Activated CD8-positive, alpha-beta T cell treated with anti-CD3 and anti-CD28 coated beads for 36 hours (primary cell): ENCODE measurements at places on chromosomes 13 and 19. TPM values are rescaled to one million over a fixed set of nuclear protein-coding genes. Genes with fewer than 3 reads are reported as not detected.

Gene SLC25A41
- not detected for total RNA-seq

Gene PSG3
- total RNA-seq, result not detected

Gene CEACAM8
- total RNA-seq, result not detected

Gene INSL3
- total RNA-seq, result 5.9 TPM

Gene CYP4F2
- 0.18 TPM for total RNA-seq

Gene SBK2
- not detected for total RNA-seq

Gene USHBP1
- total RNA-seq, result not detected

Gene PDE4A
- total RNA-seq, result 25.5 TPM

Gene CFAP97D2
- not detected for total RNA-seq

Gene INTS6
- 54.5 TPM for total RNA-seq

Gene RNF225
- 1.1 TPM for total RNA-seq

Gene FPR3
- not detected for total RNA-seq

Gene CCDC194
- total RNA-seq, result 1.3 TPM

Gene LRRC8E
- total RNA-seq, result not detected

Gene POSTN
- not detected for total RNA-seq

Gene POGLUT2
- 3.4 TPM for total RNA-seq

GRCh38 chr13:37345869-37346268 lies 240.4 kb upstream of the CSNK1A1L start:
- DNase-seq, result no peak

DNA sequence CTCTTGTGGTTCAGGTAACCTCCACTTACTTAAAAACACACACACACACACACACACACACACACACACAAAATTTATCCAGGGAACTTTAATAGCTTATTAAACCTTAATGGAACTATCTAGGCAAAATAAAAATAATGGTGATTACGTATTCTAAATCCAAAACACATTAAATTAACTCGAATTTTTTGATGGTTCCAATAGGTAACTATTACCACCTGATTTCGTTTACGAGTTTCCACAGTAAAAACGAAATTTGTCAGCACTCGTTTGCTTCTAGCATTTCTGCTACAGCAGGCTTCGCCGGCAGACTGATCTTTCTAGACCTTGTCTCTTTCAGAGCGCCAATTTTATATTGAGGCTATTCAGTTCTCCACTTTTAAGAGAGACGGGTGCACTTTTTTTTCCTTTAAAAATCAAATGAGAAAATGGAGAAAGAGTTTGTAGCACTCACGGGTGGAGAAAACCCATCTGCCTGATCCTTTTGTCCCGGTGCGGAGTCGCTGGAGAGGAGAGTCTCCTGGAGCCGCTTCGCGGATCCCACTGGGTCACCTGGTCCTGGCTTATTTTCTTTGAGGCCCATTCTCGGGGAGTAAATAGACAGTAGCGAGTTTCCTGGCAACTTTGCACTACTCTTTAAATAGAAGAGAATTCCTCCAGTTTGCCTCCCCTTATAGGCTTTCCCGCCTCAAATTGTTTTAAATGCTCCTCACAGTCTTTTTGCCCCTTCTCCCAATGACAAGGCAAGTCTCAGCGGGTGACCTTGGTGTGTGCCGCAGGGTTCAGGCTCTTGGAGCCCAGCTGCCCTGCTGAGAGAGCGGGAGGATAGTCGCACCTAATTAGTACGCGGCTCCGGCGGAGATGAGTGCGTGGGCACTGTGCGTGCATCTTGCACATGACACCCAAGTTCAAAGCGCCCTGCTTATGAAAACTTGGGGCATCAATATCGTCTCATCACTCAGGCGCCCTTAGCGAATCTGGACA lies 117.0 kb downstream of the KCNRG start:
- peak; percentile 51 for DNase-seq

- no peak for DNase-seq
Measured at GRCh38 chr13:78239714-78240113, 321.1 kb upstream of the EDNRB start.

DNA sequence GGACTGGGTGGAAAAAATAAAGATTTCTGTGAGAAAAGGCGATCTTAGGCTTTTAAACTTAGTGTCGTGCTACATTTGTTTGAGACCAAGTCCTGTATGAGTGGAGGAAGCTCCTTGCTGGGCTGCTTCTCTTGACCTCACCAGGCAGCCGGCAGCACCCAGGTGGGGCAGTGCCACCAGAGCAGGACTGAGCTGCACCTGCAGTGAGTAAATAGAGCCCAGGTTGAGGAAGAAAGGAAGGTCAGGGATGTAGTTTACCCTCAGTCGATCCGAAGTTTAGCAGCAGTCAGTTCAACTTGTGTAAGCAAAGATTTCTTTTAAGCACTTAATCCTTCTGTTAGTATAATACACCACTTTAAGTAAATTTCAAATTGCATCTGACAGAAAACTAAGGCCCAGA lies 13.6 kb downstream of the HNRNPM start:
- no peak for DNase-seq

DNA sequence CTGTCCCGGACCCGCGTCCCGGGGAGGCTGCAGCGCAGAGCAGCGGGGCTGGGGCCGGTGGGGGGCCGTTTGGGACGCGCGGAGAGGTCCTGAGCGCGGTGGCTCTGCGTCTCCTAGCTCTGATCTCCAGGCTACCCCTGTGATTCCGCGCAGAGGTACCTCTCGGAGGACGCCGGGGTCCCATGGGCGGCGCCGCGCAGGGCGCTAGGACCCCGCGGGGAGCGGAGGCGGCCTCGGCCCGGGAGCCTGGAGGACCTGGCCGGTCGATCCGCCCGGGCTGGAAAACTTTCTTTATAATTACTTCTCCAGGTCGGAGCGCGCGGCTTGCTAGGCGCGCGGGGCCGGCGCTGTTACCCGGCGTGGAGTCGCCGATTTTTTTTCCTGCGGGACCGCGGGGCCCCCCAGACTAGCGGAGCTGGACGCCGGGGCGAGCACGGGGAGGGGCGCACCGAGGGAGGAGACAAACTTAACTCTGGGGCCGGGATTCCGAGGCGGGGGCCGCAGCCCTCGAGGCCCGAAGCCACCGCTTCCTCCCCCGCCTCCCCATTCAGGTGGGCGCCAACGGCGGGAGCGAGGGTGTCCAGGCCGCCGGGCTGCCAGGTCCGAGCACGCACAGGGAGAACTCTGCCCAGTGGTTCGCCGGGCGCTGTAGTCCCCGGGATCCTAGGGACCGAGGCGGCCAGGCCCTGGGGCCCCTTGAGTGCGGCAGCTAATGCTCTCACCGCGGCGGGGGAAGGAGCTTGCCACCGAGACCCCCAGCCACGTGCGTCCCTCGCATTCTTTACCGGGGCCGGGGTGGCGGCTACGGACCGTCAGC lies 848 bp upstream of the CEBPA start:
- DNase-seq, result peak; percentile 30

- no peak for DNase-seq
Measured at GRCh38 chr13:97490702-97491307, 56.8 kb downstream of the RAP2A start.

- DNase-seq, result no peak
Measured at GRCh38 chr13:67259208-67259607, 29.1 kb upstream of the PCDH9 start.

- DNase-seq, result peak; percentile 71
Measured at GRCh38 chr19:6412447-6413091, 12.0 kb downstream of the KHSRP start.

- no peak for DNase-seq
Measured at GRCh38 chr19:4776436-4777211, 14.9 kb upstream of the FEM1A start.

GRCh38 chr19:42442833-42443232 lies at the start of gene CXCL17:
Gene CXCL17 (minus strand): TSS chr19:42442946. CDS start chr19:42442832, 114 bp downstream.
- no peak for DNase-seq

DNA sequence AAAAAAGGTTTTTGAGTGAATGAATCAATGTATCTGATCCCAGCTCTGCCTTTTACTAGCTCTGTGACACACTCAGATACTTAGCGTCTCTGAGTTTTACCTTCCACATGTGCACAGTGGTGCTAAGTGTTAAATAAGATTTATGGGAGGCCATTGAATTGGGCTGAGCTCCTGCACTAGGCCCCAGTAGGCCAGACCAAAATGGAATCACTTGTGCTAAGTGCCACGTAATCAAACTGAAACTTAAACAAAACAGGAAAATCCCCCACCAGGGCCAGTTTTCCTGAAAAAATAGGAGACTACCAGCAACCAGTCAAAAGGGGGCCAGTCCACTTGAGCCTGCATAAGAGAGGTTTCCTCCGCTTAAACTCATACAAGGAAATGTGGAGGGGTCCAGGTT lies 40.9 kb downstream of the GJA3 start:
- DNase-seq, result no peak

- DNase-seq, result peak; percentile 69
Measured at GRCh38 chr19:29724102-29724641, 9.1 kb upstream of the C19orf12 start.

DNA sequence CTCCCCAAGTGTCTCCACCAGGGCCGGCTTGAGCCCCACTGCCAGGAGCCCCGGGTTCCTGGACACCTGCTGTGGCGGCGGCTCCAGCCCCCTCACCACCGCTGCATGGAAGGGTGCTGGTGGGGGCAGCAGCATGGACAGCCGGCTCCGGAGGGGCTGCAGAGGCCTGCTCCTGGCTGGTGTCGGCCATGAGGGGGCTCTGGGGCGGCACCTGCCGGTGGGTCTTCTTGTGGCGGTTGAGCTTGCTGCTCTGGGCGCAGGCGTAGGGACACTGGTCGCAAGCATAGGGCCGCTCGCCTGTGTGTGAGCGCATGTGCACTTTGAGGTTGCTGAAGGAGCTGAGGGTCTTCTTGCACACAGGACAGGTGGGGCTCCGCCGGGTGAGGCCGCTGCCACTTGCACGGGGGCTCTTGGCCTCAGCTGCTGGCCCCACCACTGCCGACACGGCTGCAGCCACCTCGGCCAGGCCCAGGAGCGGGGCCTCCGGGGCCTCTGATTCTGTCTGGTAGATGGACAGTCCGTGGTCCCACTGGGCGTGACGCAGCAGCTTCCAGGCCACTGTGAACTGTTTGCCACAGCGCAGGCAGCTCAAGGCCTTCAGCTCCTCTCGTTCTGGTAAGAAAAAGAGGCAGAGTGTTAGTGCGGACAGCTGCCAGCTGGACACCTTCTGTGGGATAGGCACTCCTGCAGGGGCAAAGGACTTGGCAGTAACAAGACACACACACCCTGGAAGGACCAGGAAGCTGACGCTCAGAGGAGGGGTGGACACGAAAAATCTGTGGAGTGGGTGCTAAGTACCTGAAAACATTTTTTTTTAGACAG lies 4.1 kb downstream of the ZNF296 start:
- DNase-seq, result no peak

DNA sequence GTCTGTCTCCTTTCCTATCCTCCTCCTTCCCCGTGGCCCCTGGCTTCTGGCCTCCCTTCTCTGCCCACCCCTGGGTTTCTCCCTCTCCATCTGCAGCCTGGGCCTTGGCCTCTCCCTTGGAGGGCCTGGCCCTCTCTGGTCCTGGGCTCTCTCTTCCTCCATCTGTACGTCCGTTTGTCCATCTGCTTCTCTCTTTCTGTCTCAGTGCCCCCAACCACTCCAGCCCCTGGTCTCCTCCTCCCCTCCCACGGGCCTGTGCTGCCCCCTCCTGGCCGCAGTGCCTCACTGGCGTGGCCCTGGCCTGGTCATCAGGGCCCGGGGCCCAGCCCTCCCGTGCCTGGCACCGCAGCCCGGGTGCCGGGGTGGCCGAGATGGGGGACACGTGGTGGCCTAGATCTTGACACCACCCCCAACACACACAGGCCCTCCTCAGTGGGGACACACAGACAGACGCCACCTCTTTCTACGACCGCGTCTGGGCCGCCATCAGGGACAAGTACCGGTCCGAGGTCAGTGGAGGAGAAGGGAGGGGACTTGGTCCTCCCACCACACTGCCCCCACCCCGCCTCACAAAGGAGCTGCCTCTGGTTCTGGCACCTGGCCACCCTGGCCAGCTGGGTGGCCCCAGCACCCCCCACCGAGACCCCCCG lies 11.3 kb downstream of the PRKCSH start:
- DNase-seq, result peak; percentile 58

DNA sequence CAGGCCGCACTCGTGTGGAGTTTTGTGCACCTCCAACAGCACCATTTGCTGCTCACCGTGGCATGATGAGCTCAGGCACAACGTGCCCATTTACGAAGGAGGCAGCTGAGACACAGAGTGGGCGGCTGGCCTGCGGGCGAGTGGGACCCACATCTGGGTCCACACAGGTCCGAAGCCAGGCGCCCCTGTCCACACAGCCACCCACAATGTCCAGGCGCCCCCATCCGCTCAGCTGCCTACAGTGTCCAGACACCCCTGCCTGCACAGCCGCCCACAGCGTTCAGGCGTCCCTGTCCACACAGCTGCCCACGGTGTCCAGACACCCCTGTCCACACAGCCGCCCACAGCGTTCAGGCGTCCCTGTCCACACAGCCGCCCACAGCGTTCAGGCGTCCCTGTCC lies 42.5 kb upstream of the F7 start:
- DNase-seq, result no peak

GRCh38 chr13:20939662-20940061 lies 37.1 kb upstream of the XPO4 start:
- DNase-seq, result no peak

GRCh38 chr13:28401303-28402056 lies 93.4 kb downstream of the FLT1 start:
- DNase-seq, result no peak

- DNase-seq, result no peak
Measured at GRCh38 chr13:112931028-112931934, 37.7 kb upstream of the MCF2L start.

DNA sequence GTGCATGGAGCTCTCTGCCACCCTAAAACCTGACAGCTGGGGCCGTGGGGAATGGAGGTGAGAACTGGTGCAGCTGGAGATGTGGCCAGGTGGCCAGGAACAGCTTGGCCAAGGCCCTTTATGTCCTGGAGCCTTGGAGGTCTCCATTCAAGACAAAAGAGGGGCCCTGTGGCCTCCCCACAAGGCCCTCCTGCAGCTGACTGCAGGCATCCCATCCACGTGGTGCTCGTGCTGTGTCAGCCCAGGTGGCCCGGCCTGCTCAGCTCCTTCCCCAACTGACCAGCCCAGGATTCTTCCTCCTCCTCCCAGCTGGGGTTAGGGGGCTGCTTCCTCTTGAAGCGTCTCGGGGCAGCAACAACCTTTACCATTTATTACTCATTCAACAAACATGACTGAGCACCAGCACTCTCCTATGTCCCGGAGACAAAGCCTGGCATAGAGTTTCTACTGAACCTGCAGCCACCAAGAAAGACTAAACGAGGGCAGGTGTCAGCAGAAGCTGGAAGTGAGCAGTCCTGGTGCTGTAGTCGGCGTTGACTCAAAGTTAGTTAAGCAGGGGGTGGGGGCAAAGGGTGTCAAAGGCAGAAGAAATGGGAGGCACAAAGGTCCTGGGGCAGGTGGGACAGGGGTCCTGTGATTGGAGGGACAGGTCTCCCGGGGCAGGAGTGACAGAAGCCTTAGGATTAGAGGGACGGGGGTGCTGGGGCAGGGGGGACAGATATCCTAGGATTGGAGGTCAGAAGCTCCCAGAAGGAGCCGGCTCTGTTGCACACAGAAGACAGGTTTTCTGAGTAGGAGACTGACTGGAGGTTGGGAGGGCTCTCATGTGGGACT lies 23.3 kb upstream of the C13orf46 start:
- DNase-seq, result no peak

GRCh38 chr19:44969437-44969836 lies 14.3 kb downstream of the CLPTM1 start:
- DNase-seq, result no peak

GRCh38 chr19:43760941-43761340 lies 6.2 kb upstream of the SMG9 start:
- DNase-seq, result no peak
